ENCODE measurements at places on chromosomes 6 and 20. TPM values are rescaled to one million over a fixed set of nuclear protein-coding genes. Genes with fewer than 3 reads are reported as not detected.

GRCh38 chr6:4102687-4103244 lies 23.8 kb upstream of the FAM217A start:
- DNase-seq, result no peak

DNA sequence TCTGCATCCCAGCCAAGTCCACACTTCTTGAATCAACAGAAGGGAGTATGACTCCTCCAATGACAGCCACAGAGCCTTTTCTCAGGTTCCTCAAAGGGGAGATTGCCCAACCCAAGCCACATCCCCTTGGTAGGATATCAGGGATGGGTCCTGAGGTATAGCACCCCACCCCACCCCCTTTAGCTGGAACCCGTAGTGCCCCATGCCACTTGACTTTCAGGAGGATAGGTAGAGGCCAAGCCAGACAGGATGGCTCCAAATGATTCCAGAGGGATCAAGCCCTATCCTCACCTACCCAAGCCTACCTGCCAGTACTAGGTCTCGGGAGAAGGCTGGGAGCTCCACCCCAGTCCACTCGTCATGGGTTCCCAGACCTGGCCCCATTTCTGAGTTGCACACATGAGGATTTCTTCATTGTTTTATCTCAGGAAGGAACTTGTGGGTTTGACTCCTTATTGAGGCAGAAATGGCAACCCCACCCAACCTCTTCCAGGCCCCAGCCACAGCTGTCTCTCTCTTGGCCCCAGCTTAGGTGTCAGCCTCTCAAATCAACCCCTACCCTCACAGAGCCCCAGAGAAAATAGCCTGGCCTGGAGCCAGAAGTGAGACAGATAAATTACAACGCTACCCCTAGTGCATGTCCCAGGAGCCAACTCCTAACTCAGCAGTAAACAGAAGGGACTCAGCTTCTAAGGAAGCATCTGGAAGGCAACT lies 3.6 kb downstream of the CCND3 start:
- DNase-seq, result no peak

- no peak for DNase-seq
These were observed 619 bp upstream of the PDE7B start for GRCh38 chr6:135850882-135851281.

MLIP gene
- total RNA-seq, result not detected

IL17F gene
- total RNA-seq, result not detected
